NCI-H1436 treated with DMSO at 0.1 percent for 48 hours (cell line): ENCODE measurements at places on chromosomes 1 and 21.

DNA sequence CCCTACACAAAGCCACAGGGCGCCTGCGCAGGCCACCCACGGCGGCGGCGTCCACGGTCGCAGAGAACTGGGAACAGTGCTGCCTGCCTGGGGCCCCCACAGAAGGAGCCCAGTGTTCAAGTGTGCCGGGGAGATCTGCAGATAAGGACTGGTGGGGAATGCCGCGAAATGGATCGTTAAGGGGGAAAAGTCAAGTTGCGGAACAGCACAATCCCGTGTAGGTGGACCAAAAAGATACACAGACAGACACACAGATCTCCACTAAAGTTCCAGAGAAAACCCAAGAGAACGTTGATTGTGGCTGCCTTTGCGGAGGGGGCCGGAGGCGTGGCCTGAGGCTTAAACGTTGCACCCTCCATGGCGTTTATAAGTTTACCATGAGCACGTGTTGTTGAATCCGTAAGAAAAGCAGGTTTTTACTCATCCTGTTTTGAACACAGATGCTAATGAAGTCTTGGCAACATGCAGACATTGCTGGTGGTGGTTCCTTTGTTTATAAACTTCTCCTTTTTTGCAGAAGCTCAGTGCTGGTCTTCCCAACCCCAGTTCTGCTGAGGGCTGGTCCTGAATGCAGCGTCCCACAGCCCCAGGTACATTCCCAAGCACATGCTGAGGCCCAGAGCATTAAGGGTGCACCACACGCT is 4.1 kb downstream of the SPATC1L start:
- DNase-seq, result no peak

DNA sequence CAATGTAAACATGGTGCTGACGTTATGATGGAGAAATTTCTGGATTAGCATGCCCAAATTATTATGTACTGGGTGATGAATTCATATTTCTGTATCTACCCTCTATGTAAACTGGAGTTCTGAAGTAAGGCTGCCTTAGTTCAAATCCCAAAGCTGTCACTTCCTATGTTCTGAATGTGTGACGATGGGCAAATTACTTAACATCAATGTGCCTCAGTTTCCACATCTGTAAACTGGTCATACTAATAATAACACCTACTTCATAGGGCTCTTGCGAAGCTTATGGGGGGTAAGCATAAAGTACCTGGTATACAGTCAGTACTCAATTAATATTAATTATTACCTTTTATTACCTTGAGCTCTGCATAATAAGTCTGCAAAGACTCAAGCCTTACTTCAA is 45.6 kb downstream of the SLC30A10 start:
- DNase-seq, result no peak

GRCh38 chr1:55018395-55018794 is 19.7 kb downstream of the BSND start:
- no peak for DNase-seq

- no peak for DNase-seq
These were observed 319 bp downstream of the HES2 start for GRCh38 chr1:6419397-6419803.

DNA sequence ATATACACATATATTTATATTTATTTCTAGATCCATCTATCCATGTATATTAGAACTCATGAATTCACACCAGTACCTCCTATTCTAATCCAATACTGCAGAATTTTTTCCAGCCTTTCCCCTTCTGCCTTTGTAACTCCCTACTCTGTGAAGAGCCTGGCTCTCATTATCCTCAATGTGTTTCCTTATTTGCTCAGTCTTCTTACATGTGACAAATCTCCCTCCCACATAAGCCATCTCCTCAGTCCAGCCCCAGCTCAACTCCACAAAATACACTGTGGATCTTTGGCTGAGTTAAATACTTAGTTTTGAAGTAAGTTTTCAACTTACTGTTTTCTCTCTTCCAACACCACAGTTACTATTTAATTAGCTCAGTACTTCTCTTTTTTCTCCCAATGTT is 45.7 kb downstream of the ATP5PO start:
- DNase-seq, result no peak

DNA sequence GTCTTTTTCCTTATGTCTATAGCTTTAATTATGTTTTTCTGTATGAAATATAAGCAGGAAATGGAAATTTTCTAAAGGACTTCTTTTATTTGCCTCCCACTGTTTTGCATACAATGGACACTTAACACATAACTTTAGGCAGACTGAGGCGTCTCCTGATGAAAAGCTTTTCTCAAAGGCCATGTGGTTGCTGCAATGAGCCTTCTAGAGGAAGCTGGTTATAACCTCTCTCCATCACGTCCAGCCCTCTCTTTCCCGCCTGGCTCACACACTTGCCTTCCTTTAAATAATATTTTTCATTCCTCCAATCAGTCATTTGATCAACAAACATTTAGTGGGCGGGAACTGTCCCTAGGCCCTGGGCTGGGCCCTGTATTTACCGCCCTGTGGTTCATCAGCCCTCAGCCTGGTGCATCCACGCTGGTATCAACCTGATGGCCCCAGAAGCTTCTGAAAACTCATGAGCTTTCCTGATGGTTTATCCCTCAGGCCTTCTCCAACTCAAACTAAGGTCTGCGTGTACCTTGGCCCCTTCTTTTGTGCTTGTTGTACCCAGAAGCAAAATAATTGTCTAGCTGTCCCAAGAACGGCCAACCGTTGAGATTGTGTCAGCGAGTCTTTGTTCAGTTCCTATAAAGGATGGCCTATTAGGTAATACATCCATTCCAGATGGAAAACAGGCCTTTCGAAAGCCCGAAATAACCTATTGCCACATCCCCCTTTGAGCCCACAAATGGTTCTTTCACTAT is 75.3 kb upstream of the LYST start:
- DNase-seq, result no peak

- no peak for DNase-seq
These were observed 543.0 kb upstream of the DAB1 start for GRCh38 chr1:57966751-57967406.

DNA sequence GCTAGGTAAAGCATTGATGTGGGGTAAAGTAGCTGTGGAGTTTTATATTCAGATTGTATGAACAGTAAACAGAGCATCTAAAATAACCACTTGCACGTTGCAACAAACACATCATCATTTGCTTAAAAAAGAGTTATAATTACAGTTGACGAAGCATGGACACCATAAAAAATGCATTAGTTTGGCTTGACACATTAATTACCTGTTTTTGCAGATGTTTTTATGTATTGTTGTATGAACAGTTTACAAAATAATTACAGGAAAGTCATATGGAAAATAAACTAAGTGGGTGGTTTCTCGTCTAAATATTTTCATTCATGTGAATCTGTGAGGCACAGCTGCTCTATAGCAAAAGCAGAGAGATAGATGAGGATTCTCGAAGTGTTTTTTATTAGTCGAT is 108.3 kb downstream of the RPS6KC1 start:
- DNase-seq, result no peak

- no peak for DNase-seq
These were observed 16.6 kb downstream of the HUNK start for GRCh38 chr21:31889460-31889859.

DNA sequence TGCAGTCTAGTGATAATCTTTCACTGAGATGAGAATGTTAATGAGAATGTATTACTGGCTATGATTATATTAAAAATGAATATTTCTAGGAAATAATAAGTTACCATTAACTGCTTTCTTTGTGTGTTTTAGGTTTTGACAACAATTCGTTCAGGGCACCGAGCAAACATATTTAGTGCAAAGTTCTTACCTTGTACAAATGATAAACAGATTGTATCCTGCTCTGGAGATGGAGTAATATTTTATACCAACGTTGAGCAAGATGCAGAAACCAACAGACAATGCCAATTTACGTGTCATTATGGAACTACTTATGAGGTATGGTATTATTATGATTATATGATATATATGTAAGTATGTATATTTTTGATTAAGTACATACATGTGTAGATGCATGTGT is 37.8 kb upstream of the MPC2 start:
- DNase-seq, result no peak

GRCh38 chr1:39800471-39800835 is 11.8 kb upstream of the BMP8B start:
- no peak for DNase-seq

- no peak for DNase-seq
These were observed 71.4 kb downstream of the USP1 start for GRCh38 chr1:62508187-62508758.

GRCh38 chr1:114154146-114154962 is 685 bp upstream of the SYT6 start:
- no peak for DNase-seq

GRCh38 chr1:160713161-160713560 is 1.5 kb upstream of the CD48 start:
- DNase-seq, result no peak

GRCh38 chr1:216843409-216843808 is 120.2 kb upstream of the ESRRG start:
- no peak for DNase-seq

DNA sequence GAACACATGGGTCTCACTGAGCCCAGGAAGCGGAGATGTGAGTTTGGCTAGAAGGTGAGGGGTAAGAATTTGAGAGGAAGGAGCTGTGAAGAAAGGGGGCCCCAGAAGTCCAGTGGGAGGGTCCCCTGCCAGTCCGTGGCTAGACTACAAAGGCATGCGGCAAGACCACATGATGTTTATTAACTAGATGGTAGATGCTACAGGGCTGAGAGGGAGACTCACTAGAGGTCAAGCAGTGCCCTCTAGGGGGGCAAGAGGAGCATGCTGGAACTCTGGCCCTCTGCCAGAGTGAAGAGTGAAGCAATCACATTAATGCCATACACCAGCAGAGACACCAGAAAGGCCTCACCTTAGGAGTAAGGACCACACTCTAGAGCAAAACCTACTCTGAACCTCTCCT is 12.2 kb downstream of the KIAA0319L start:
- no peak for DNase-seq
